Hepatocyte (in vitro differentiated cells): ENCODE measurements at places on chromosomes 5 and 9. TPM values are rescaled to one million over a fixed set of nuclear protein-coding genes. Genes with fewer than 3 reads are reported as not detected.

DNA sequence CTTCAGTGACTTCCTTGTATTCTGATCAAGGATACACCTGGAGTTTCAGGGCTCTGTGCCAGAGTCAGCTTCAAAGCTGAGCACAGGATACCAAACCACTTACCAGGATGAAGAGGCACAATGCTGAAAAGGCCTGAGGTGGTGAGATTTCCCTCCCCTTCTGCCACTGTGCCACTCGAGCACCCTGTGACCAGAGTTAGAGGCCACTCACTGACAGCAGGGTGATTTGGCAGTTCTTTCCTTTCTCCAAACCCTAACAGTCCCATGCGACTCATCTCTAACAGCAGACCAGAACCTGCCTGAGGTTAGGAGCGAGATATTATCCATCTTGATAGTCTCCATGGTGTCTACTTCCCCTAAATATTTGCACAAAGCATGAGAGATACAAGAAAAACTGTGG, 1.8 kb downstream of the PLGRKT start:
- no peak overlapping the region for H3K4me3 ChIP-seq
- H3K36me3 ChIP-seq: no peaks in the 10 kb centered on the region
- no peaks in the 10 kb centered on the region for H3K27me3 ChIP-seq
- peak overlapping the region; percentile 94 for H3K27ac ChIP-seq

- H3K4me3 ChIP-seq: no peak overlapping the region
- no peak for DNase-seq
- no peaks in the 10 kb centered on the region for H3K36me3 ChIP-seq
- H3K4me1 ChIP-seq: no peaks in the 10 kb centered on the region
- H3K27me3 ChIP-seq: no peaks in the 10 kb centered on the region
- no peak overlapping the region for H3K27ac ChIP-seq
Observed at GRCh38 chr5:145800181-145800580, 35.0 kb downstream of the PRELID2 start.

- peak; percentile 7 for DNase-seq
- peaks cover 25% of the 10 kb centered on the region for H3K4me1 ChIP-seq
- no peaks in the 10 kb centered on the region for H3K27me3 ChIP-seq
- H3K27ac ChIP-seq: peak overlapping the region; percentile 99
Observed at GRCh38 chr9:86282979-86283535, 719 bp upstream of the ISCA1 start.

Gene ITK
- 0.20 TPM in 2 replicates for total RNA-seq

DNA sequence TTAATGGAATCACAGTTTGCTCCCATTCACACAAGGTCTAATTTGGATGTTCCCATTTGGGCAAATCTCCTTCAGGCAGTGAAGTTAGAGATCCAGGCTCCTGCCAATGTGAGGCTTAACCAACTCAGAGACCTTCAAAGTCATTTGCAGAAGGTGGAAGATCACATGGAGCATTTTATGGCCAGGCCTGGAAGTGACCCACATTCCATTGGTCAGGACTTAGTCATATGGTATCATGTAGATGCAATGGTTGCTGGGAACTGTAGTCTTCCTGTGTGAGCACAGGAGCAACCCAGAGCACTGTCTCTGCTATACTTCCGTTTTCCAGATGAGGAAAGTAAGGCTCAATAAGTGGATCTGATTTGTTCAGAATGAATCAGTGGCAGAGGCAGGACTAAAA, 292.7 kb upstream of the SMARCA2 start:
- DNase-seq: no peak
- H3K27me3 ChIP-seq: no peaks in the 10 kb centered on the region
- H3K4me3 ChIP-seq: no peak overlapping the region

DNA sequence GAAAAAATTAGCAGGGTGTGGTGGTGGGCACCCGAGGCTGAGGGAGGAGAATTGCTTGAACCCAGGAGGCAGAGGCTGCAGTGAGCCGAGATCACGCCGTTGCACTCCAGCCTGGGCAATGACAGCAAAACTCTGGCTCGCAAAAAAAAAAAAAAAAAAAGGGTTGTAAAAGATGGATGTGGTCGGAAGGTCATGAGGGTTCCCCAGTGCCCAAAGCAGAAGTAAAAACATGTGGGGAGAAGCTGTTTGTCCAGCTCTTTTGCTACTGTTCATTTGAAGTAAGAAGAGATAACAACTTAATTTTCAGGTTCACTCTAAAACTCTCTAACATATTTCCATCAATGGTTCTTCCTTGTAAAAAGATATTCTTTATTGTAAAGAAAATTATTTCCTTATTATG, 57.1 kb upstream of the GOLPH3 start:
- no peak overlapping the region for H3K4me3 ChIP-seq
- no peaks in the 10 kb centered on the region for H3K36me3 ChIP-seq
- DNase-seq: no peak
- H3K27me3 ChIP-seq: no peaks in the 10 kb centered on the region

Gene IFNB1
- not detected in 2 replicates for total RNA-seq

DNA sequence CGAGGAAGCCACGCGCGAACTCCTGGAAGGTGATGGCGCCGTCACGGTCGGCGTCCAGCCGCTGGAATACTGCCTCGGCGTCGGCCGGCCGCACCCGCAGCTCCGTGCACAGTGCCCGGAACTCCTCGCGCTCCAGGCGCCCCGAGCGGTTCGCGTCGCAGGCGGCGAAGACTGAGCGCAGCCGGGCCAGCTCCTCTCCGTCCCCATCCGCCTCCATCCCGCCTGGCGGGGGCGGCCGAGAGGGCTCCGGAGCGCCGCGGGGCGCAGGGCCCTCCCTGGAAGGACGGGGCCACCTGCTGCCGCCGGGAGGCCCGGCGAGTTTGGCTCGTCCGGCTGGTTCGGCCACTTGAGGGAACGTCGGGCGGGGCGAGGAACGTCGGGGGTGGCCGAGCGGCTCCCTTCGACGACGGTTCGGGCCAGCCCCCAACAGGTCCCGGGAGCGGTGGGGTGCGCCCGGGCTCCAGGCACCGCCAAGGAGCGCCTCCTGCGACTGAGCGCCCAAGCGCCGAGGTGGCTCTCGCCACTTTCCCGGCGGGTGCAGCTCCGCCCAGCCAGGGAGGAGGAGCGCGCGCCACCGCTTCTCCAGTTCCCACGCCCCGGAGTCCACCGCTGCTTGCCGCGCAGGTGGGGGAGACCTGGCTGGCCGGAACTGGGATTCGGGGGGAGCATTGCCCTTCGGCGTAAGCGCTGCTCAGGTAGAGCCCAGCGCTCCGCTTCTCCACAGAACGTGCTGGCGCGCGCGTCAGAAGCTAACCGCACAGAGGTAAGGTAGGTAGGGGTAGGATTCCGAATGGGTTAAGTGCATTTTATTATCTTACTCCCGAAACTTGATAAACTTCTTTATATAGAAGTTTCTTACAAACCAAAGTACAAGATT, at the start of gene RASEF:
RASEF (minus strand) TSS at position 492 of the 877 bp plus-strand sequence; CDS start at position 217, 275 bp downstream.
- peaks cover 6% of the 10 kb centered on the region for H3K4me1 ChIP-seq
- peak; percentile 85 for DNase-seq
- peaks cover 9% of the 10 kb centered on the region for H3K27me3 ChIP-seq
- H3K27ac ChIP-seq: peak within 1 kb of the TSS; percentile 94
- H3K36me3 ChIP-seq: no peaks in the 10 kb centered on the region
- peak within 1 kb of the TSS; percentile 55 for H3K4me3 ChIP-seq

DNA sequence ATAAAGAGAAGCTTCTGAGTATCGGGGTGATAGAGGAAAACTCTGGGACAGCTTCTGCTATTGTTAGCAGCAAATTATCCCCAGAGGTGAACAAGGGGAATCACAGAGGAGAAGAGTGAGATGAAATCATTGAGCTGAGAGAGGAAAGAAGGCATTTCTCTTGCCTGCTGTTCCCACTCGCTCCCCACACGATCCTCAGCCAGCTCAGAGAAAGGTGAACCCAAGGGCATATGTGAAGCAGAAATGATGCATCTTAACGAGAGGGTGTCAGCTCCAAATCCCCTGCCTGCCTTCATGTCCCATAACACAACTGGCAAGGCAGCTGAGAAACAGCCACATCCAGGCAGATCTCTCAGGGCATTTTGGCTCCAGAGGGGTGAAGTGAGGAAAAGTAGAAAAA, 111.6 kb downstream of the BRINP1 start:
- no peak overlapping the region for H3K4me3 ChIP-seq
- DNase-seq: no peak
- H3K4me1 ChIP-seq: no peaks in the 10 kb centered on the region
- H3K27ac ChIP-seq: no peak overlapping the region
- no peaks in the 10 kb centered on the region for H3K36me3 ChIP-seq

Gene PFN3
- total RNA-seq: not detected in 2 replicates

DNA sequence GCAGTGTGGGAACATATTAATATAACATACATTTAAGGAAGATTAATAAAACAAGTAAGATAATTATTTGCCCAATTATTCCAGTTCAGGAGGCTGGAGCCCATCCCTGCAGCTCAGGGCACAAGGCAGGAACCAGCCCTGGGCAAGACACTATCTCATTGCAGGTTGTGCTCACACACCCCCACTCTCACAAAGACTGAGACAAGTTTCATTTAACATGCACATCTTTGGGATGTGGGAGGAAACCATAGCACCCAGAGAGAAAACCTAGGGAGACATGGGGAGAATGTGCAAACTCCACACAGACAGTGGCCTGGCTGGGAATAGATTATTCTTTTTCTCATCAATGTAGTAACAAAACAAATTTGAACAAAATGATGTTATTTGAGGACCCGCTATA, 279.1 kb downstream of the MCTP1 start:
- no peak overlapping the region for H3K4me3 ChIP-seq
- DNase-seq: no peak
- no peak overlapping the region for H3K27ac ChIP-seq
- H3K27me3 ChIP-seq: no peaks in the 10 kb centered on the region
- H3K36me3 ChIP-seq: no peaks in the 10 kb centered on the region

DNA sequence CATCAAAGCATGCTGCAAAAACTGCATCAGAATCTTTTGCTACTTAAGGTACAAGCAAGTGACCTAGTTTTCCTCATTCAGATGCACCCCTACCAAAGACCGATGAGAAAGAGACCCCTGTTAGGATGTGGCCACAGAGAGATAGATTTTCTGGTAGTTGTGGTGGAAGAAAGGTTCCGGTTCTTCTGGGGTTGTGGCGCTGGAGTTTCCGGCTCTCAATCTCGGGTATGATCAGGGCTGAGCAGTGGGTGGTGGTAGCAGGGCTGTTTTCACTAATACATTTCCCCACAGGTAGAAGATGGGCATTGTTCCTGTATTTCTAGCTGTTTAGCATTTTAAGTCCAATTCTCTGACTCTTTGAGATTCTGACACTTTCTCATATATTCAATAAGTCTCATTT, 58.4 kb downstream of the PCSK1 start:
- no peak for DNase-seq
- no peaks in the 10 kb centered on the region for H3K4me1 ChIP-seq
- no peak overlapping the region for H3K4me3 ChIP-seq
- H3K27me3 ChIP-seq: no peaks in the 10 kb centered on the region

GRCh38 chr9:121786543-121786948, 135.1 kb downstream of the DAB2IP start:
- no peak for DNase-seq
- no peak overlapping the region for H3K4me3 ChIP-seq
- H3K27ac ChIP-seq: no peak overlapping the region
- no peaks in the 10 kb centered on the region for H3K27me3 ChIP-seq
- H3K36me3 ChIP-seq: no peaks in the 10 kb centered on the region
- no peaks in the 10 kb centered on the region for H3K4me1 ChIP-seq

GRCh38 chr5:513216-514100, 10.8 kb downstream of the SLC9A3 start:
- no peak overlapping the region for H3K4me3 ChIP-seq
- no peaks in the 10 kb centered on the region for H3K36me3 ChIP-seq
- H3K27me3 ChIP-seq: no peaks in the 10 kb centered on the region
- no peak overlapping the region for H3K27ac ChIP-seq
- DNase-seq: no peak
- peaks cover 15% of the 10 kb centered on the region for H3K4me1 ChIP-seq

DNA sequence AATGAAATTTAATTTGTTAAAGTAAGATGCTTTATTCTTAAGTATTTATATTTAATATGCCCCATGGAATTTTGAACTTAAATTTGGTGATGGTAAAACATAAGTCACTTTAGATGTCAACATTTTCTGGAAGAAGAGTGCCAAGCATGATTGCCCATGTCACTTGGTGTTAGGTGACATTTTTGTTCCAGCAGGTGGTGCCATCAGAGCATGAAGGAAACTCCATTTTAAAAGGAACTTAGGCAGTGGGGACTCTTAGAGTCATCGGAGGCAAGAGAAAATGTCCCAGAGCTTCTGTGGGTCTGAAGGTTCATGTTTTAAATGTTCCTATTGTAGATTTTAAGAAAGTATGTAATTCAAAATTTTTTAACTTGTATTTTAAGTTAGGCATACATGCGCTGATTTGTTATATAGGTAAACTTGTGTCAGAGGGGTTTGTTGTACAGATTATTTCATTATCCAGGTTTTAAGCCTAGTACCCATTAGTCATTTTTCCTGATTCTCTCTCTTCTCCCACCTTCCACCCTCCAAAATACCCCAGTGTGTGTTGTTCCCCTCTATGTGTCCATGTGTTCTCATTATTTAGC, 789.3 kb downstream of the SEMA5A start:
- peak; percentile 52 for DNase-seq
- H3K36me3 ChIP-seq: no peaks in the 10 kb centered on the region
- no peaks in the 10 kb centered on the region for H3K27me3 ChIP-seq
- H3K27ac ChIP-seq: no peak overlapping the region

Gene PCDHGB4
- 20.0 and 20.9 TPM in 2 replicates for total RNA-seq

Gene HTR1A
- 0.20 and 0.57 TPM in 2 replicates for total RNA-seq

GRCh38 chr5:115661101-115661500, 35.3 kb upstream of the TMED7 start:
- no peak for DNase-seq
- H3K36me3 ChIP-seq: no peaks in the 10 kb centered on the region
- no peaks in the 10 kb centered on the region for H3K27me3 ChIP-seq
- no peaks in the 10 kb centered on the region for H3K4me1 ChIP-seq
- no peak overlapping the region for H3K27ac ChIP-seq

GRCh38 chr5:169805937-169806700, 169.0 kb downstream of the DOCK2 start:
- no peak overlapping the region for H3K4me3 ChIP-seq
- H3K27ac ChIP-seq: no peak overlapping the region
- peaks cover 7% of the 10 kb centered on the region for H3K4me1 ChIP-seq
- peaks cover 7% of the 10 kb centered on the region for H3K27me3 ChIP-seq
- DNase-seq: no peak

DNA sequence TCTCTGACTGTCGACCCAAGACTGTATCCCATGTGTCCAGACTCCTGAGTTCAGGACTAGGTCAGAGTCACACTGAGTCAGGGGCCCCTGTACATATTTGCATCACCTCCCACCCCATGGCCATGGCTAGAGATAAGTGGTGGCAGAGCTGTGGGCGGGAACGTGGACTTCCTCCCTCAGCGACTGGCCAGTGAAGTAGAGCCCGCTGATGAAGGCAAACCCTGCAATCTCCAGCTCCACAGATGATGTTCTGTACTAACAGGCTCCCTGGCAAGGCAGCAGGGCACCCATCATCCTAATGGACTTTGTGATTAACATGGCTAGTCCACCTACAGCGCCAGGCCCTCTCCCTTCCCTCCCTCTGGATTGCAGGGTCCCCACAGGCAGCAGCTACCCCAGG, 110.5 kb upstream of the LRRTM2 start:
- H3K36me3 ChIP-seq: no peaks in the 10 kb centered on the region
- H3K27ac ChIP-seq: no peak overlapping the region
- no peak for DNase-seq
- no peaks in the 10 kb centered on the region for H3K4me1 ChIP-seq
- H3K4me3 ChIP-seq: no peak overlapping the region

Gene TERT
- total RNA-seq: not detected in 2 replicates

- no peak overlapping the region for H3K4me3 ChIP-seq
- peaks cover 46% of the 10 kb centered on the region for H3K4me1 ChIP-seq
- H3K27ac ChIP-seq: peak overlapping the region; percentile 88
- H3K27me3 ChIP-seq: no peaks in the 10 kb centered on the region
Observed at GRCh38 chr9:124286292-124286931, 28.7 kb downstream of the NEK6 start.
